Ammon's horn (tissue), 1 donor: ENCODE measurements at places on chromosomes 4 and X.
A peak's percentile ranks its signal among the peaks of the same experiment; 100 is the strongest.

DNA sequence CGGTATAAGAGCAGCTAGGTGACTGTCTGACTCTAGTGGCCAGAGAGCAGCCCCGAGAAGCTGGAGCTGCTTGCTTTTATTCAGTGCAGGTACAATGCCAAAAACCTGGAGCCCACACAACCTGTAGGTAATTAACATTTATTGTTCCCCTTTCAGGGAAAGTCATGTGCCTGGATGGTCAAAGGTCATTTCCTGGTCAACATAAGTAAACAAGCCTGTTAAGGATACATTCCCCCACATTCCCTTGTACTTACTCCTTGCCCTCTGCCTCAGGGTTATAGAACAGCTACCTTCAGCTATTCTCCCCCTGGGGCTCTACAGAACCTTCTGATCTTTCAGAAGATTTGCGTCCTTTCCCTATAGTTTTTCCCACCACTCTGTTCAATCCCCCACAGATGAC is 253.4 kb downstream of the TMA16 start:
- DNase-seq = no peak

DNA sequence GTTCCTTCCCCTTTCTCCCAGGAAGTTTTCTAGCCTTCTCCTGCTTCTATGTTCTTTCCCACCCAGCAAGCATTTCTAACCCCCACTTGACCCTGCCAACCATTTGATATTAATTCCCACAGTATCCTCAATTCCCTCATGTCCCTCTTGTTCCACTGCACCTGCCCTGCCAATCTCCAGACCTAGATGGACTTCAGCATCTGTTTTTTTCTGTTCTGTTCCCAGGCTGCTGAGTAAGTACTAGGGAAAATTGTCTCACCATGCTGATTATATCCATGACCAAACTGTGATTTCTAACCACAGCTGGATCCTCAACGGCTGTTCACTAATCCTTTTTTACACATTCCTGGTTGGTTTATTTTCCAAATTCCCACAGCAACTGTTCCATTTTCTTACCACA is 37.7 kb downstream of the CLCN5 start:
- DNase-seq = no peak

DNA sequence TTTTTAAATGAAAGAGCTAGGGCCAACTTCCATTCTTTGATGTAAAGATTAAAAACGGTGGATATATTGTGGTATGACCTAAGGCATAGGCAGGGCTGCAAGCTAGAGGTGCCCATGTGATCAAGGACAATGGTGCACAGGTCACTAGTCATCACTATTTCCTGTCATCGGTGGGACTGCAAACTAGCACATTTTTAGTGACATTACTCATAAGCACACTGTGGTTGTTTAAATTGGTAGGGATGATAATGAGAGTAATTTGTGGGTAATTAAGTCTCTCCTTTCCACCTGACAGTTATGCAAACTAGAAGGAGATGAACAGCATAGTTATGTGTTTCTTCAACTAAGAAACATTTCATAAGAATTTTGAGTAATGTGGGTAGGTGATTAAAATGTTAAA is 85.4 kb downstream of the GPRIN3 start:
- no peak for DNase-seq

DNA sequence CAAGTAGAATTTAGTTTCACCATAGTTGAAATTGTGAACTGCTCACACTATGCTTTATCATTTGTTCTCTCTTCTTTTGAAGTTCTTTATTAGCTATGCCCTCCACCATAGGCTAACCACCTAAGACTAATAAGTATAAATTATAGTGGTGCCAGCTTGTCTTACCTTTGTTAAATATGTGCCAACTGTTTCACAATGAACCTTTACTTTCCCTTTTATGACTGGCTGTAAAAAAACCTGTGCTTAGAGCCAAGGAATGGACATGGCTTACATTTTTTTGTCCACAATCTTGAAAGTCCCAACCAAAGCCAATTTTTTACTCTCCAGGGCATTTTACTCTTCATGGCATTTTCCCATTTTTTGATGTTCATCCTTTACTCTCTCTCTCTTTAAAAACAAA is 123.5 kb upstream of the LEF1 start:
- DNase-seq = no peak

GRCh38 chrX:134909261-134909660 is 81.5 kb upstream of the SMIM10 start:
- no peak for DNase-seq

DNA sequence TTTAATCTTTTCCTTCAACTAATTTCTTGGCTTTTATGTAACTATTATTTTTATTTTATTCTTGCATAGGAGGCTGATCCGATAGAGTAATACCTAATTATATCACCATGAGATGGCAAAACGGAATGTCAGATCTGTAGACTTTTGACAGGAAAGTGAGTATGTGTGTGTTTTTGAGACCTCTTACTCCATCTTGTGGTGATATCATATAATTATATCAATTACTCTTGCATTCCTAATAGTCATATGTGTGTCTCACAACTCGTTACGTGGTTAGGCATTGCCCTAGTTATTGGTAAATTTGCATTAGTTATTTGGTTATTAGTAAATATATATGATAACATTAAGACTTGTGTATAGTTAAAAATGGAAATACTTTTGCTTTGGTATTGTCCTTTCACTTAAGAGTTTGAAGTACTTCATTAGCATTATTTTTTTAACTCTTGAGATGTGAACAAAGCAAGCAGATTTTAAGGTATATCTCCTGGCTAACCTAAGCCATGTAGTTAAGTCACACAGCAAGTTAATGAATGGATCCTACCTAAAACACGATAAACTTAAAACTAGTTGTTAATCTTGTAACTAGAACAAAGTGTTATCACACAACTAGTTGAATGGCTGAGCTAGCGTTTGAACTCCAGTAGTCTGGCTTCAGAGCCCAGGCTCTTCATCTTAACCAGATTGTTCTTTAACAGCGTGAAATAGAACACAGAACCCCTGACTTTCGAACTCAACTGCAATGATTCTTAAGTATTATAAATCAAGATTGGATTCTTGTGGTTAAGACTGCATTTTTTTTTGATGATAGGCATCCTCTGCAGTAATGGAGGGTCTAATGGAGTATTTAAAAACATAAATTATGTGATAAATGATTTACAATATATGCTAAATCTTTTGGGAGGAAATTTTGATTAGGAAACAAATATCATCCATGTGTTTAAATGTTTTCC is 67.1 kb downstream of the PGRMC2 start:
- peak; percentile 15 for DNase-seq

DNA sequence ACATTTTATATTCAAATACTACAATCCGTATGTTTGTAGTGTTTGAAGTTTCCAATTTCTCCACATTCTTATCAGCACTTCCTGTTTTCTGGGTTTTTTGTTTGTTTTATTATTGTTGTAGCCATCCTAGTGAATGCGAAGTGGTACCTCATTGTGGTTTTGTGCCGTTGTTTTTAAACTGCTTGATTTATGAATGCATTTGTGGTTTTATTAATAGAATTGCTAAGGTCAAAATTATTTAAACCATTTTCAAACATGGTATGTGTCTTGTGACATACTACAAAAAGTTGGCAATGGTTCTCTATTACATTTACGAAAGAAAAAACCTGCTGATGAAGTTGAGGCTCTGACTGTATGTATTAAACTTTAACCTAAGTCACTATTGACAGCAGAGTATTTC is 780.0 kb upstream of the MAGEB2 start:
- no peak for DNase-seq

GRCh38 chr4:39636531-39637184 is 2.0 kb downstream of the SMIM14 start:
- no peak for DNase-seq

DNA sequence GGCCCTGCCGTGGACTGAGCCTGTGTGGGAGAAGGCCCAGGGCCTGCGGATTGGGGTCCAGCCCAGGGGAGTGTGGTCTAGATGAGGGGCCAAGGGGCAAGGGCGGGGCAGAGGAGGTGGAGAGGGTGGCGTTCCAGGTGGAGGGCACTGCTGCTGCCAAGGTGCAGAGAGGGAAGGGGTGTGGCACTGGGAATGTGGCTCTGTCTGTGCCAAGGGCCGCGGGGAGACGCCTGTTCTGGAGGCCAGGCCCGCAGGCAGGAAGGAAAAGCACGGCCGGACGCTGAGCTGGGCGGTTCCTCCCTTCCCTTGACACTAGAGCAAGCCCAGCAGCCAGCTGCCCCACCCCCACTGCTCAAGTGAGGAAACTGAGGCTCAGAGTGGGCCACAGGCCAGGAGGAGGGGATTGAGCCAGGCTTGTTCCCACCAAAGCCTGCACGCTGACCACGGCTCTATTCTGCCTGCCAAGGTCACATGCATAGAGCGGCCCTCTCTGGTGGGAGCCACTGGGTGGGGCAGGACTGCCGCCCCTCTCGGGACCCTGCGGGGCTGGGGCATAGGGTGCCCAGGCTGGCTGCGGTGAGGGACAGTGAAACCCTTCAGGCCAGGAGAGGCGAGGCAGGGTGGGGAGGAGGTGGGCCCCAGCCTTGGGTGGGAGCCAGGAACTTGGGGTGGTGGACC is 13.0 kb downstream of the SH3BP2 start:
- DNase-seq = no peak

- DNase-seq = no peak
Observed at GRCh38 chr4:141637565-141637964, 1.2 kb downstream of the IL15 start.

DNA sequence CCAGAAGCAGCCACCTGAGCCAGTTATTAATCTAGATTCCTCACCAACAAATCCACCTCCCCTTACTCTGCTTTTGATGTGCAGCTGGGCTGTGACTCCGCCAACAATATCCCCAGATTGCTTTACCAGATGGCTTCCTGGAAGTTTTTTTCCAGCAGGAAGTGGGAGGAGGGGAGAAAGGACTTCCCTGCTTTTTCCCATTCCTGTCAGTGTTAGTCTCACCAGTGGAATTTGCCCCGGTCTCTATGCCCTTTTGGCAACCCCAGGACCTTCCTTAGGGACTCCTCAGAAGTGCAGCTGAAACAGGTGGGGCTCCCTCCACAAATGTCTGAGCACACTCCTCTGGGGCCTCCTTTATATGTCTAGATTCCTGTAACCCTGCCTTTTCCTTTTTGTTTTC is 465.2 kb upstream of the IGFBP7 start:
- no peak for DNase-seq

- DNase-seq = no peak
Observed at GRCh38 chr4:22874334-22874912, 181.7 kb downstream of the GBA3 start.

GRCh38 chrX:142637206-142637605 is 388.5 kb upstream of the SPANXN4 start:
- no peak for DNase-seq

- no peak for DNase-seq
Observed at GRCh38 chrX:42093756-42094155, 170.4 kb upstream of the CASK start.

- DNase-seq = no peak
Observed at GRCh38 chr4:139392797-139393196, 61.1 kb upstream of the RAB33B start.

DNA sequence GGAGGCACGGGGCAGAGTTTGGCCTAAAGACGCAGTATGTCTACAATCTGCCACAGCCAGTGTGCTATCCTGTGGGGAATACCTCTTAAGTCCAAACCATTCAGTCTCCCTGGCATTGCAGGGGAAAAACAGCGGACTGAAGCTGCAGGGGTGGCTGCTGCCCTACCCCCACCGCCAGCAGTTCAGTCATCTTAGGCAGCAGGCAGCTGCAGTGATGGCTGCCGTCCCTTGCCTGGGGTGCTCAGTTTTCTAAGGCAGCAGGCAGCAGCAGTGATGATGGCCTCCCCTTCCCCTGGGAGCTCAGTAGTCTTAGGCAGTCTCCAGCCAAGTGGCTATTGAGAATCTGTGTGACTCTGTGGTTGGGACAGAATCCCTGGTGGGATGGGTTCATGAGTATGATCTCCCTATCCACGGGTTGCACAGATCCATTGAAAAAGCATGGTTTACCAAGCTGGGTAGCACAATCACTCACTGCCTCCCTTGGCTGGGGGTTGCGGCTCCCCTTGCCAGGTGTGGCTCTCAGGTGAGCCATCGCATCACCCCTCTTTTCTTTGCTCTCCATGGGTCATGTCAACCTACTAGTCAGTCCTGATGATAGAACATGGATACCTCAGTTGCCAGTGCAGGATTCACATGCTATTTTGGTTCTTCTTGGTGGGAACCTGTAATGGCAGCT is 48.9 kb upstream of the GRID2 start:
- DNase-seq = no peak

GRCh38 chr4:164894702-164895101 is 17.7 kb downstream of the APELA start:
- no peak for DNase-seq

GRCh38 chr4:128661479-128661878 is 148.0 kb upstream of the JADE1 start:
- DNase-seq = no peak
